ENCODE measurements at places on chromosomes 3 and 15.
A peak's percentile ranks its signal among the peaks of the same experiment; 100 is the strongest.

DNA sequence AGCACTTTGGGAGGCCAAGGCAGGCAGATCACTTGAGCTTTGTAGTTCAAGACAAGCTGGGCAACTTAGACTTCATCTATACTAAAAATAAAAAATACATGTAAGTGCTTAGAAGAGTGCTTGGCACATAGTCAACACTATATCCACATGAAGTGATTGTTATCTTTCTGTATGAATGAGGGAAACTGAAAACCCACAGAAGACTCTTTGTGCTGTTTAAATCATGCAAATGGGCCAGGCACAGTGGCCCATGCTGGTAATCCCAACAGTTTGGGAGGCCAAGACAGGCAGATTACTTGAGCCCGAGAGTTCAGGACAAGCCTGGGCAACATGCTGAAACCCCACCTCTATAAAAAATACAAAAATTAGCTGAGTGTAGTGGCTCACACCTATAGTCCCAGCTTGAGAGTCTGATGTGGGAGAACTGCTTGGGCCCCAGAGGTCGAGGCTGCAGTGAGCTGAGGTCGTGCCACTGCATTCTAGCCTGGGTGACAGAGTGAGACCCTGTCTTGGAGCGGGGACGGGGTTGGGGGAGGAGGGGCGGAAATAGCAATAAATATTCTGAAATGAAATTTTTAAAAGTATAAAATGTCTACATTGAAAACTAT lies 129.7 kb downstream of the NR2E3 start:
- DNase-seq, result no peak

GRCh38 chr15:59237924-59238331 lies 31.3 kb downstream of the LDHAL6B start:
- DNase-seq, result no peak

DNA sequence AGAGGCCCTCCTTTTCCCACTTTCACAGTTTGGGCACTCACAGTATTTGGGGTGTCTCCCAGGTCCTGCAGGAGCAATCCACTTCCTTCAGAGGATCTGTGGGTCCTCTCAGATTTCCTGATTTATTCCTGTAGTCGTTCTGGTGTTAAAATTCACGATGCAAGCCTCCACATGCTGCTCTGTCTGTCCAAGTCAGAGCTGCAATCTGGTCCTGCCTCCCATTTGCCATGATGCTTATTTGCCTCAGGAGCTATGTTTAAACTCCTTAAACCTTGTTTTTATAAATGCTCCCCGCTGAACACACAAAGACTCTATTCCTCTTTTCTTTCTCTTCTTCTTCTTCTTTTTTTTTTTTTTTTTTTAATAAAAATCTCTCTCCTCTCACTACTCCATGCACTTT lies 558.7 kb upstream of the NECTIN3 start:
- DNase-seq, result no peak

DNA sequence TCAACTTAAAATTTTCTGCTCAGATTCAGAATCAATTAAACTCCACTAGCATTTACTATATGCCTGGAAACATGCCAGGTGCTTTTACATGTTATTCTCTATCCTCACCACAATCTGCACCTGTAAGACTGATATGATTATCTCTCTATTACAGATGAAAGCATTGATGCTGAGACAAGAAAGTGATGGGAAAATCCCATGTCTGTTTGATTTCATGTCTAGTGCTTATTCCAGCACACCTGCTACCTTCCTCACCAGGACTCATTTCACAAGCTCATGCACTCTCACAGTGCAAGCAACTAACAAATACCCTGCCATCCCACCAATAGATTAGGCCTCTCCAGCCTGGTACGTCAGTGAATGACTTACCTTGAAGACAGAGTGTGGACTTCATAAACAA lies 25.0 kb upstream of the BCL6 start:
- DNase-seq, result no peak

DNA sequence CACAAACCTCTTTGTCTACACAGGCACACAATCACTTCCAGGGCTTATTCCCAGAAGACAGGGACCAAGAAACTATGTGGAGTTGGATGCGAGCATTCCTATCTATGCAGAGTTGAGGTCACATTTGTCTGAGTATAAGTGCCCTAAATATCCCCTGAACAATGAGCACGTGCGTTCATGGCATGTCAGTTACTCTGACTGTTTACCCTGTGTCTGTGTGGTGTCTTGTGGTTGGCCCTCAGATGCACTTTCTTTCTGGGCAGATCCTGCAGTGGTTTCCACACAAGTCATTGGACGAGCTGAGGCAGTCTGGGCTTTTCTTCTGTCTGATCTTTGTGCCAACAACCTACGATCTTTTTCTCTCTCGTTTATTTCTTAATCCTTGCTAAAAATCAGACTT lies 134.5 kb downstream of the FBN1 start:
- no peak for DNase-seq

- no peak for DNase-seq
Measured at GRCh38 chr3:132721479-132722164, 587 bp downstream of the NPHP3 start.

DNA sequence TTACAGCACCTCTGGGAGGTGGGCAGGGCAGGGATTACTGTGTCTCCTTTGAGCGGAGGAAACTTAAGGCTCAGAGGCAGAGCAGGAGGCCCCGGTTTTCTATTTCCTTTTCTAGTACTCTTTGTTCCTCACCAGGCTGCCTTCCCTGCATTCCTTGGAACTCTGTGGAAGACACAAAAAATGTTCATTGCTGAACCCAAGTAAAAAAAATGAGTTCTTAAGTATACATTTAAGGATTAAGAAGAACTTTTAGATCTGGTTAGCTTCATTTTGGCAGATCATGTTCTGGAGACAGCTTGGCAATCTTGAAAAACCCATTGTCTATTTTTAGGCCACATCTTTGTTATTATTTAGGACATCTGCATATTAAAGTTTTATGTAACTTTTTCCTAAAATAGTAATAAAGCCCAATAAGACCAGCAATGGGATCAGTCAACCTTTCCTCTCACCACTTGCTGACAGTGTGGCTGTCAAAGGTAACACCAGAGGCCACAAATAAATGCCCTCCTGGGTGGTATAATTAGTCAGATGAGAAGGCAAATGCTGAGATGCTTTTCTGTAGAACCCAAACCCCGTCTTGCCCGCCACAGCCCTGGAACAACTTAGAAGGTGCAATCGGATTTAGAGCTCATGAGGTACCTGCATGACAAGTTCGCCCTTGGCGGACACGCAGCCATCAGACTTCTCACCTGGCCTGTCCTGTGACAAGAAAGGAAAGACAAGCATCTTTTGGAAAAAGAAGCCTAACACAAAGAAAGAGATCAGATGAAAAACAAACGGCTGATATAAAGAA lies 97.2 kb downstream of the DGKG start:
- DNase-seq, result peak; percentile 23

- DNase-seq, result peak; percentile 75
Measured at GRCh38 chr15:85443593-85444087, 63.2 kb downstream of the AKAP13 start.

DNA sequence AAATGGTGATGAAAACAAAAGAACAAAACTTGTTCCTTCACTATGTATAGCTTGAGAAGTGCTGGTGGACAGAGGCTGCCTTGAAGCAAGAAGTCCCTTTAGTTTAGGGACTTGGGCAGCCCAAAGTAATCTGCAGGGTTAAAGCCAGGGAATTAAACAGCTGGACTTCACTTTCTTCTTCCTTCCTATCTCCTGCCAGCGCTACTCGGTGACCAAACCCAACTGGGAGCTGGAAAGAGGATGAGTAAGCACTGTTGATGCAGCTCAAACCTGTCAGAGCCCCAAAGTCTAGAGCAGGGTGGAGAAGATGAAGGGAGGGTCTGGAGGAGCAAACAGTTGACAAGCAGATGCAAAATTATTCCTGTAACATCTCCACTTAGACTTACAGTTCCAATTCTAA lies 73.1 kb upstream of the FBN1 start:
- DNase-seq, result peak; percentile 24

GRCh38 chr15:68385671-68386586 lies 46.0 kb downstream of the ITGA11 start:
- no peak for DNase-seq

GRCh38 chr3:70053293-70053692 lies 53.8 kb downstream of the SAMMSON start:
- no peak for DNase-seq

- DNase-seq, result no peak
Measured at GRCh38 chr3:22476976-22477375, 726.0 kb upstream of the ZNF385D start.

GRCh38 chr3:173584093-173584837 lies 186.7 kb downstream of the NLGN1 start:
- no peak for DNase-seq

GRCh38 chr3:73661265-73661664 lies 36.5 kb upstream of the PDZRN3 start:
- DNase-seq, result no peak

DNA sequence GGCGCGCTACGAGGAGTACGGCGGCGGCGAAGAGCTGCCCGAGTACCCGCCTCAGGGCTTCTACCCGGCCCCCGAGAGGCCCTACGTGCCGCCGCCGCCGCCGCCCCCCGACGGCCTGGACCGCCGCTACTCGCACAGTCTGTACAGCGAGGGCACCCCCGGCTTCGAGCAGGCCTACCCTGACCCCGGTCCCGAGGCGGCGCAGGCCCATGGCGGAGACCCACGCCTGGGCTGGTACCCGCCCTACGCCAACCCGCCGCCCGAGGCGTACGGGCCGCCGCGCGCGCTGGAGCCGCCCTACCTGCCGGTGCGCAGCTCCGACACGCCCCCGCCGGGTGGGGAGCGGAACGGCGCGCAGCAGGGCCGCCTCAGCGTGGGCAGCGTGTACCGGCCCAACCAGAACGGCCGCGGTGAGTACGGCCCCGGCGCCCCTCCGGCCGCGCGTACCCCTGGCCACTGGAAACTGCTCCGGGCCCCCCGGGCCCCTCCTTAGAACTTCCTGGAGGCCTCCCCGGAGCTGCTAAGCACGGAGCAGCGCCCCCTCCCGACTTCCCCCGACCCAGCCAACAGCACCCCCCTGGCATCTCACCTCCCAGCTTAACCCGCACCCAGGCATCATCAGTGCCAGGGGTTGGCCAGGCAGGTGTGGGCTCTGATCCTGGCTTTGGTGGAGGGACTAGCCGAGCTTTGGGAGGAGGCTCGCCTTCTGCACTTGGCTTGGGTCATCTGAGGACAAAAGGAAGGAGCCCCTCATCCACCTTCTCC lies 1.4 kb downstream of the LOXL1 start:
- no peak for DNase-seq

- DNase-seq, result no peak
Measured at GRCh38 chr3:69164296-69164695, 41.9 kb upstream of the LMOD3 start.

- no peak for DNase-seq
Measured at GRCh38 chr3:168581771-168582225, 486.1 kb upstream of the GOLIM4 start.

DNA sequence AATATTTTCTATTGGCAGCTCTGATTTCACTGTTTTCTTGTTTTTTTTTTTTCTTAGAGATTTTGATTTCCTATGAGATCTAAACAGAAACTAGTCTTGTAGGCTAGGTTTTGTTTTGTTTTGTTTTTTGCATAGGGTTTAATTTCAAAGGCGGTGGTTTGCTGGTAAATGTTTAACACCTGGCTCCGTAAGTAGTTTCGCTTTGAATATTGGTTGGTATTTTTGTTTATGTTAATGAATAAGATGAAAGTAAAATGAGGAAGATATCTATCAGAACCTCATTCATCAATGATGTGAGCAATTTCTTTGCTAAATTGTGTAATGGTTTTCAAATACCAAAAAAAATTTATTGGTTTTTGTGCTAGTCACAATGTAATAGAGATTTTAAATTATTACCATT lies 39.7 kb upstream of the TM4SF1 start:
- no peak for DNase-seq

All from Karpas-422 (cell line).